ENCODE measurements at places on chromosomes 5 and 9. TPM values are rescaled to one million over a fixed set of nuclear protein-coding genes. Genes with fewer than 3 reads are reported as not detected.

Gene GDNF
- total RNA-seq, result 0.25 TPM

Gene EXOSC2
- 16.6 TPM for total RNA-seq

Gene SPATA31D4
- not detected for total RNA-seq

DNA sequence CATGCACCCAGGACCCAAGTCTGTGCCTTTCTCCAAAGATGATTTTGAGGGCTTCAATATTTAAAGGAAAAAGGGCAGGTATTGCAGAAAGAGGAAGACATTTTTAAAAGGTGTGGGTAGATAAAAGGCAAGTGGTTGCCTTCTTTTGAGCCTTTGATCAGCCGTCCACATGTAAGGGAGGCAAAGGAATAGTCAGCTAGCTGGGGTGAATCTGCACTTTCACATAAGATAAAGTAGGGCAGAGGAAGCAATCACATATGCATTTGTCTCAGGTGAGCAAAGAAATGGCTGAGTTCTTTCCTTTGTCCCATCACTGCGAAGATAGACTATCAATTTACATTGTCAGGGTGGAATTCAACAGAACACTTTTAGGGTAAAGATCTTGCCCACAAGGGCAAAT, 19.9 kb downstream of the MGAT1 start:
- H3K27me3 ChIP-seq, result no peaks in the 10 kb centered on the region
- H3K27ac ChIP-seq, result no peak overlapping the region
